ENCODE measurements at places on chromosomes 12 and 14. TPM values are rescaled to one million over a fixed set of nuclear protein-coding genes. Genes with fewer than 3 reads are reported as not detected.

DNA sequence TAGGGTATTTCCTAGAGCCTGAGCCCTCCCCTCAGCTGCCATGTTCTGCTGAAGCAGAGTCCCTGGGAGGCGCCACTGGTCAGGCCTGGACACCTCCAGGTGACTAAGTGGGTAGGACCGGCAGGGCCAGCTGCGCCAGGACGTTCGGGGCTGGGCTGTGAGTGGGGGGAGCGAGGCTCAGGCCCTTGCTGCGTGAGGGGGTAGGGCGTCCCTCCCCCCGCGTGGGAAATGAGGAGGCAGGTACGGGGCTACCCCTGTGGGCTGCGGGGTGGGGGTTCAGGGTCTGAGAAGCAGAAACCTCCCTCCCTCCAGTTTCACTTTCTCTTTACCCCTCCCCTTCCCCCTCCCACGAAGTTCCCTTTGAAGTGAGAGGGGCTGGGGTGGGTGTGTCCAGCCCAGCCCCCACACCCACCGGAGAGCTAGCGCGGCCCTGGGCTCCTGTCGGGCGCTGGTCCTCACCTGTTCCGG, 22.1 kb upstream of the KIF26A start:
- peak; percentile 63 for DNase-seq

- no peak for DNase-seq
These were observed 45.0 kb upstream of the CCDC91 start for GRCh38 chr12:28145216-28145615.

GRCh38 chr14:52244997-52245396, 22.5 kb upstream of the PTGDR start:
- no peak for DNase-seq

- no peak for DNase-seq
These were observed 5.0 kb upstream of the LBHD2 start for GRCh38 chr14:103078860-103079587.

DNA sequence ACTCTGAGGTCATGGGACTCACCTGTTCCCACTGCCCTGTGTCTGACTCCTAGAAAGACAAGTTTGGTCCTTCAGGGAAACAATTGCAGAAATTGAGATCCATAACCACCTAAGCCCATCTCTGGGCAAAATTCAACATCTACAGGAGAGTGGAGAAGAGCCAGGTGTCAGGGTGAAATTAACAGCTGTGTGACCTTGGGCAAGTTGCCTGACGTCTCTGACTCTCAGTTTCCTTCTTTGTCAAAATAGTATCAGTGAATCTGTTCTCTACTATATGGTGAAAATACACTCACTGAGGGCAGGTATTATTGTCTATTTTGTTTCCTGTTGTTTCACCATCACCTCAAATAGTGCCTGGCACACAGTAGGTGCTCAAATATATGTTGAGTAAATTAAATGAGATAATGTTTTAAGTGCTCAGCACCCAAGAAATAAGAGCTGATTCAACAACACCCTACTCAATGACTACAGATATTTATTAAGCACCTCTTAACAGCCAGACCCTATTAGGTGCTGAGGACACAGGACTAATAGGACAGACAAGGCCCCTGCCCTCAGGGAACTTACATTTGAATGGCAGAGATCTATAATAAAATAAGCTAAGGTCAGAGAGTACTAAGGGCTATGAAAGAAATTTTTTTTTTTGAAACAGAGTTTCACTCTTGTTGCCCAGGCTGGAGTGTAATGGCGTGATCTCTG, 14.2 kb upstream of the IFT81 start:
- no peak for DNase-seq

GRCh38 chr14:102591372-102591943, 991 bp upstream of the RCOR1 start:
- DNase-seq, result peak; percentile 47

DNA sequence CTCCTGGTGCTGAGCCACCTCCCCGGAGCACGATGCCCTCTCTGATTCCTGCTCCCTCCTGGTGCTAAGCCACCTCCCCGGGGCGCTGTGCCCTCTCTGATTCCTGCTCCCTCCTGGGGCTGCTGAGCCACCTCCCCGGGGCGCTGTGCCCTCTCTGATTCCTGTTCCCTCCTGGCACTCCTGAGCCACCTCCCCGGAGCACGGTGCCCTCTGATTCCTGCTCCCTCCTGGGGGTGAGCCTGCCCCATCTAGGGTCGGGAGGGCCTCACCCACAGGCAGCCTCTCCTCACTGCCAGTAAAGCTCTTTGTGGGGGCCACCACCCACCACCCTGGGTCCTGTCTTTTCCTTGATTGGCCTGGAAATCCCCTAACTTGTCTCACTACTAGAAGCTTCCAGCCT, 327.6 kb upstream of the SFSWAP start:
- DNase-seq, result no peak

GRCh38 chr12:96274331-96274730, 80.2 kb downstream of the ELK3 start:
- no peak for DNase-seq

DNA sequence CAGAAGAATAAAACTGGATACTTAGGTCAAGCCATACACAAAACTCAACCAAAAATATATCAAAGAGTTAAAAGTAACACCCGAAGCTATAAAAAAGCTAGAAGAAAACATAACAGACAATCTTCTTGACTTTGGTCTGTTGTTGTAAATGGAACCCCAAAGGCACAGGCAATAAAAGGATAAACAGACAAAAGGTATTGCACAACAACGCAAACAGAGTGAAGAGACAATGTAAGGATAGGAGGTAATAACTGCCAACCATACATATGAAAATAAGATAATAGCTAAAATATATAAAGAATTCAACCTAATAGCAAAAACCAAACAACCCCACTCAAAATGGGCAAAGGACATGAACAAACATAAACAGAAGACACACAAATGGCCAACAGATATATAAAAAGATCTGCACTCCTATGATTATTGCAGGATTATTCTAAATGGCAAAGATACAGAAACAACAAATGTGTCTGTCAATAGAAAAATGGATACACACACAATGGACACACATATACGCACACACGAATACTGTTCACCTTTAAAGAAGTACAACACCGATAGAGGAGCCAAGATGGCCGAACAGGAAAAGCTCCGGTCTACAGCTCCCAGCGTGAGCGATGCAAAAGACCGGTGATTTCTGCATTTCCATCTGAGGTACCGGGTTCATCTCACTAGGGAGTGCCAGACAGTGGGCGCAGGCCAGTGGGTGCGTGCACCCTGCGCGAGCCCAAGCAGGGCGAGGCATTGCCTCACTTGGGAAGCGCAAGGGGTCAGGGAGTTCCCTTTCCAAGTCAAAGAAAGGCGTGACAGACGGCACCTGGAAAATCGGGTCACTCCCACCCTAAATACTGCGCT, 1137.1 kb downstream of the FSCB start:
- DNase-seq, result no peak

- DNase-seq, result peak; percentile 13
These were observed 319.9 kb downstream of the KCNC2 start for GRCh38 chr12:74889563-74890236.

DNA sequence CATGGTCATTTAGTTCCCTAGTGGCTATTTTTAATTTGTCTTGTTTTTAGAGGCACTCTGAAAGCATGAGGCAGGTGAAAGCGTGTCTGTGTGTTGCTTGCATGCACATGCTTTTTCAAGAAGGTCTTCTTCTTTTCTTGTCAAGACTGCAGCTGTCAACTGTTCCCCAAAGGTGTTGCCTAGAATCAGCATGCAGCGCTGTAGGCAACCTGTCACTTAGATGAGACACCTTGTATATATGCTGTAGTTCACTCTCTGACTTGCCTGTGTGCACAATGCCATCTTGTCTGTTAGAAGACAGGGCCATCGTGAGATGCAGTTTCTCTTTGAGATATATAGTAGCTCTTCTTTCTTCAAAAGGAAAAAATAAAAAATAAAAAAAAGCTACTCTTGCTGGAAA, 885.7 kb downstream of the DIO2 start:
- no peak for DNase-seq

DNA sequence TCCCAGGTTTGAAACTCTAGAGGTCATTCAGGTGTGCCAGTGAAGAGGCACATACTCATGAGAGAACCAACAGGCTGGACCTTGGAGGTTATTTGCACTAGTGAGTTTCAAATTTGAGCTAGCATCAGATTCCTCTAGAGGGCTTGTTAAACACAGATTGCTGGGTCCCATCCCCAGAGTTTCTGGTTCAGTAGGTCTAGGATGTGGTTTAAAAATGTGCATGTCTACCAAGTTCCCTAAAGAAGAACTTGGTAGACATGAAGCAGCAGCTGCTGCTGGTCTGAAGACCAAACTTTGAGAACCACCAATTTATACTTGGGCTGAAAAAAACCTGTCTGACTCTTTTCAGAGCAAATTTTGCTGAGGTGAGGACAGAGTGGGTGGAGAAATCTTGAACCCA, 61.7 kb downstream of the SUSD6 start:
- DNase-seq, result no peak

GRCh38 chr12:109510196-109510595, 32.8 kb downstream of the UBE3B start:
- DNase-seq, result no peak

DNA sequence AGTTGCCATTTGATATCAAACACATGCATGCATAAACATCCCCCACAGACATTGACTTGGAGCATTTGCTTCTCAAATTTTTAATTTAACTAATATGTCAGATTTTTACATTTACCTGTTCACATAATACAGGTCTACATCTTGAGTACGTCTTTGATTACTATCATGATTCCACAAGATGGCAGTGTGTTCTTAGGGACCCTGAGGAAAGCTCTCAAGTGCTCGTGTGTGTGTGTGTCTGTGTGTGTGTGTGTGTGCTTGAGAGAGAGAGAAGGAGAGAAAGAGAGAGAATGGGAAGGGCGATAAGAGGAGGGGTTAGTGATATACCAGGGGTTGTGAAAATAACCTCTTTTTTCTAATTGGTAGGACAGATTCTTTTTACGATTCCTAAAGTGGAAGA, 167.1 kb upstream of the OR4E1 start:
- DNase-seq, result no peak

DNA sequence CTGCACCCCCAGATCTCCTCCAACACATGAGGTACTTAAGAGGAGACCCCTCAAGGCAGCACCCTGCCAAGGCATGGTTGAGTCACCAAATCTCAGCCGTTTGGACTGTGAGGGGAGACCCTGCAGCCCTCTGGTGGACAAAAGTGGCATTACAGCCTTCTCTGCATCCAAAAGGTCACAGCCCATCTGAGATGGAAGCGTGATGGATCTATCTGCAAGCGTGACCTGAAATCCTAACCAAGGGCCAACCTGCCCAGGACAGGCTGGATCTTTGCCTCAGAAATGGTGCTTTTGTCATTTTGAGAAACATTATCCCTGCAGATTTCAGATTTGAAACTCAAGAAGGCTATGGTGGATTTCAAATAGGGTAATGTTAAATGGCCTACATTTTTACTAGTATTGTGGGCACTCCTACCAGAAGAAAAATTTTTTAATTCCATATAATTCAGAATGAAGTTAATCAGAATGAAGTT, 23.7 kb upstream of the DHRS4 start:
- DNase-seq, result no peak

DNA sequence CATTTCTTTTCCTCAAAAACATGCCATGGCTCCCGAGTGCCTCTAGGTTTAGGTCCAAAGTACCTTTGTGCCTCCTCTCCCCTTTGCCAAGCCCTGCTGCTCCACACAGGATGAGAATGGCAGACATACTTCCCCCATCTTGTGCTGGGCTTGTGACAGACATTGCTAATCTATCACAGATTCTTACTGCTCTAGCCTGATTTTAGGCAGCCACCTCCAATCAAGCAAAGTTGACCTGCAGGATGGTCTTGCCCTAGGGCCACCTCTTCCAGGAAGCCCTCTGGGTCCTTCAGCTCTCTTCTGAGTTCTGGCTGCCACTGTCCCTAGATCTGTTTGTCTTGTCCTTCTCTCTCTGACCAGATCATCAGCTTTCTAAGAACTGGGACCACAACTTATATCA, 20.5 kb downstream of the FOXN4 start:
- DNase-seq, result no peak

DNA sequence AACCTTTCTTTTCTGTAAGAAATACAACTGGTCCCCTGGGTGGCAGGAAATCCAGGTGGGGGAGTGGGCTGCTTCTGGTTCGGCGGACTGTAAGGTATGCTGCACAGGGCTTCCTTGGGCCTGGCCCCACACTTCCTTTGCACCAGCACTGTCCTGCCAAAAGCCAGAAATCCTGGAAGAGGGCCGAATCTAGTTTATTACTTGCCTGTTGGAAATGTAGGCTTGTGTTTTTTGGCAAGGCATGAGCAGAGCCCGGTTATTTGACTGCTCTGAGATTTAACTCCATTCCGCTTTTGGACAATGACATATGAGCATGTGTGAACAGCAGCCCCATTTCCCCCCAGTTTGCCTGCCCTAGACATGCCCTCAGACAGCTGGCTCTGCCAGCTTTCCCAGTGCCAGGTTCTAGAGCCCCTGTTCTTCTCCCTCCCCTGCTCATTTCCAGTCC, 86.6 kb downstream of the BORCS5 start:
- DNase-seq, result no peak

DNA sequence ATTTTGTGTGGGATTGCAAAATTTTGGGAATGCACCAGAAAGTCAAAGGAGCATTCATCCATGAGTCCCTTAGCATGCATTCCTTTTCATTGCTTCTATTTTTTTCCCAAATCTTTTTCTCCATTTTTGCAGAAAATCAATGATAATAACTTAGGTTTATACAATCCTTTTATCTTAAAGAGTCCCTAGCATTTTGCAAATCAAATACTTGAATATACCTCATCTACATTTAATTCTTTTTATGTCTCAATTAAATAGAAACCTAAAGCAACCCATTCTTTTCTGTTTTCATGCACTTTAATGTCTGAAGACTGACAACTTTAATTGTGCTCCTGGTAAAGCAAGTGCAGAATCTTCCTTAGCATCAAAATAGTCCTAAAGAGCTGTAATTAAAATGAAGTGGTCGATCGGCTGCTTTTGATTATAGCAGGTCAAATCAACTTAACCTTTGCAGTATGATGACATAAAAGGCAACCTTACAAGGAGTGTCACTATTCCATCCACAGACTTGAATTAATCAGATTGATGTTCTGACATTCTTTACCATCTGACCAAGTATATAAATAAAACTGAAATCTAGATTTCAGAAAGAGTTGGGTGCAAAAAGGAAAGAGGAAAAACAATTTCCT, 168.4 kb downstream of the ALG10B start:
- DNase-seq, result no peak

GRCh38 chr12:70843363-70843762, 77.2 kb downstream of the PTPRR start:
- DNase-seq, result no peak

DNA sequence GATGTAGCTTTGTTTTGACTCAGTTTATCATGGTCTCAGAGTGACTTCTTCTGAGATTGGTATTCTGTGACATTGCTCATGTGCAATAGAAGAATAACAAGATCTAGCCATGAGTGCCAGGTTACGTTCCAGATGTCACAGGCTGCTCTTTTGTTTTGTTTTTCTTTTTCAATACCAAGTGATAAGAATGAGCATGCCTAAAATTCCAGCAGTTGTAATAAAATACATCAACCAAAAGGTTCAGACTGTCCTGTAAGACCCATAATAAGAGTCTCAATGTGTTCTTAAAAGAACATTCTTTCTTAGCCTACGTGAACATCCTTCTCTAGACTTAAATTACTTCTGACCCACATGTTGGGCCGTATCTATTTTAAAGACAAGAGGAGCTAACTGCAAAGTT, 669.2 kb downstream of the DIO2 start:
- DNase-seq, result no peak

Gene ZDHHC22
- not detected for total RNA-seq

Gene RFLNA
- not detected for total RNA-seq

Gene NGB
- not detected for total RNA-seq

Gene CCDC198
- not detected for total RNA-seq

Gene SYNDIG1L
- total RNA-seq, result 0.52 TPM

Gene CD163
- not detected for total RNA-seq

Gene LRRC9
- total RNA-seq, result not detected

Gene ENTPD5
- total RNA-seq, result 12.6 TPM

Gene IFNG-AS1
- not detected for total RNA-seq

Gene SHMT2
- total RNA-seq, result 220 TPM

Gene MYF6
- total RNA-seq, result not detected

Gene ASB2
- total RNA-seq, result not detected

Gene NPFF
- total RNA-seq, result not detected

All from PC-9 (cell line).